ENCODE measurements at places on chromosomes 6 and 20.

DNA sequence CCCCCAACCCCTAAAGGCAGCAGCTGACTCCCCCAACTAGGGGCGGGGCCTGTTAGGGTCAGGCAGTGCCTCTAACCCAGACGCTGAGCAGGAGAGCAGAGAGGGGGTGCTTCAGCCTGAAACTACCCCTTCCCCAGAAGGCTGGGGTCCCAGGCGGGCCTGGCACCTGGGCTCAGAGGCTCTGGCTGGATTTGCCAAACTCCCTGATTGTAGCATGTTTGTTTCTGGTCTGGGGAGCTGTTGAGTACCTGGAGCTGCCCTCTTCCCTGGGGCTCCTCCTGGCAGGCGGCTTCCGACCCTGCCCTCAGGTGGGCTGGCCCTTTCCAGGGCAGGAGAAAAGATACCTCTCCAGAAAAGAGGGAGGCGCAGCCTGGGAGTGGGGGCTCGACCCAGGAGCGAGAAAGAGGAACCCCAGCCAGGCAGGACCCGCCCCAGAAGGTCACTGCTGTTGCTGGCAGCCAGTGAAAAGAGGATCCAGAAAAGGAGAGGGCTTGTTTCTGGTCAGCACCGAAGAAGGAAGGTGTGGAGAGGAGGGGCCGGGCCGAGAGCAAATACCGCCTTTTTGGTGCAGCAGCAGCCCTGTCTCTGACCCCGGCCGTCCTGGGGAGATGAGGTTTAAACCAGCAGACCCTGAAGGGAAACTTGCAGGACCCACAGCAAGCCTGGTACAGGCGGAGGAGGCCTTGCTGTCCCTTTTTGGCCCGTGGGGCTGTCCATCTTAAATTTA lies 810 bp upstream of the ABHD16B start:
- peak; percentile 59 for DNase-seq

- DNase-seq: no peak
Measured at GRCh38 chr20:53050338-53050737, 78.2 kb downstream of the TSHZ2 start.

DNA sequence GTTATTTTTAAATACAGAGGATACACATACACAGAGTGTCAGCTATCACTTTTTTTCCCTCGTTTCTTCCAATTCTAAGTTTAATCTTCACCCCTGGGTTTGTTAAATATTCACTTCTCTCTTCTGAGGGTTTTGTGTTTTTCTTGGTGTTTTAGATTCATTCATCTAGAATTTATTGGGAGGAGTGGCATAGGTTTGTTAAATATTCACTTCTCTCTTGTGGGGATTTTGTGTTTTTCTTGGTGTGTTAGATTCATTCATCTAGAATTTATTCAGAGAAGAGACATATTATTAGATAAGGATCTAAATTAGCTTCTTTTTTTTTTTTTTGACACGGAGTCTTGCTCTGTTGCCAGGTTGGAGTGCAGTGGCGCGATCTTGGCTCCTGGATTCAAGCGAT lies 3.9 kb downstream of the GTF2H5 start:
- no peak for DNase-seq

DNA sequence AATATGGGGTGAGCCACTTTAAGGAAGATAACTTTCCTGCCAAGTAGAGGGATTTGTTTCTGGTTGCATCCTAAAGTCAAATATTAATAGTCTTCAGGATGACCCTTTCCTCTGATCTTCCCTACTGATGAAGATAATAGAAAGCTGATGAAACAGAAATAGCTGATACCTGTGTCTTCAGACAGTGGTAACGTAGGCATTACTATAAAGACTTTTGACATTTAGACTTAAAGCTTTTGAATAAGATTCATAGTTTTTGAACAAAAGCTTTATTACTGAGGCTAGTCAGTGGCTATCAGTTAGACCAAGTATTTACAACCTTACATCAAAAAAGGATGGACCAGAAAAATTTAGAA lies 1.4 kb downstream of the NEDD9 start:
- no peak for DNase-seq

DNA sequence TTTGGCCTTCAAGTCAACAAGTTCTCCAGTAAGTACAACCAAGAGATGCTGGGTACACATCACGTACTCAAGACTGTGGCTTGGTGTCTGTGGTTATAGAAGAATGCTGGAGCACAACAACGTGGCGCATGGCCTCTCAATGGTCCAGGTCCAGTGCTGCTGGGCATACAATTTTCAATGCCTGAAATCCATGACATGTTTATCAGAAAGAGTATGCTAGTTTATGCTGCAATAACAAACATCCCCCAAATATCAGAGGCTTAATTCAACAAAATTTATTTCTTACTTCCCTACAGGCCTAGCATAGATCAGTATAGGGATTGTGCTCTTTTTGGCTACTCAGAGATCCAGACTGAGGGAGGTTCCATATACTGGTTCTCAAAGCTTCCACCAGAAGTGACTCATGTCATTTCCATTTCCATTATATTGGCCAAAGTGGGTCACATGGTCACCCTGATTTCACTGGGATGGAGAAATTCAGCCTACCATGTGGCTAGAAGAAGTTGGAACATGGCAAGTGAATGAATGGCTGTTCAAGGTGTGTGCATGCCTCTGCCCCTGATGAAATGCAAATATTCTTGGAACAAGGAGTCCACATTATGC lies 33.3 kb upstream of the KIF16B start:
- no peak for DNase-seq

- no peak for DNase-seq
Measured at GRCh38 chr20:63325554-63326313, 32.7 kb downstream of the COL20A1 start.

DNA sequence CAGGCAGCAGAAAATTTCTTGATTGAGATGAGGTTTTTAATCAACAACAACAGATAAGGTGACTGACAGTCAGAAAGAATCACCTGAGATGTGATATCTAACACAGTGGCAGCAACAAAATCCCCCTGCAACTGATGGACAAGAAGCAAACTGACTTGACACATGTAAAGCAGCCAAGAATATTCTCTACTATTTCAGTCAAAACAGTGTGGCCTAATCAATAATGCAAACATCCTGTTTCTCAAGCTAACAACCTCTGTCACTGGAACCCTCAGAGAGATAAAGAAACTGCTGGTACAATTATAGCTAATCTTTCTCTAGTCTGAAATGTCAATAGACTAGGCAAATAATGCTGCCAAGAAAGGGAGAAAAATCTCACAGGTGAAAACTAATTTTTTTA lies 4.6 kb upstream of the CGA start:
- no peak for DNase-seq

- no peak for DNase-seq
Measured at GRCh38 chr6:32271429-32271828, 47.6 kb upstream of the NOTCH4 start.

DNA sequence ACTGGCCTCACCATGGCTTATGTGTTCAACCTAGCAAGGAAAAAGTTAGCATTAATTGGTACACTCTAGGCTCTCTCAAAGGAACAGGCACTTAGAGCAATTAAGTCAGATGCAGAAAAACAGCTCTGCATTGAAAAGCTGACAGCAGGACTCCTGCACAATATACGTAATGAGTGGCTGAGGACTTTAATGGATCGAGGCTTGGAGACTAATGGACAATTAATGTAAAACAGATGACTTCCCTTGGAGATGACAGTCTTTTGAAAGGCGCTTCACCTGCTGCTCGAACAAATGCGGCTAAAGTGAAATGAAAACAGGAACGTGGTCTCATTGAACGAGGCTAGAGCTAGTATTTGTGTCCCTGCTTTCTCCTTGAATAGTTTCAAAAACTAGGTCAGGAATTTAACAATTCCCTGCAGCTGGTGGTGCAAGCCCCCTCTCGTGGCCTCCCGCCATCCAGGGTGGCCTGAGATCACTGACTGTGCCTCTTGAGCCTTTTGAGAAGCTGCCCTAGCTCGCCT lies 137.1 kb downstream of the ELOVL4 start:
- no peak for DNase-seq

DNA sequence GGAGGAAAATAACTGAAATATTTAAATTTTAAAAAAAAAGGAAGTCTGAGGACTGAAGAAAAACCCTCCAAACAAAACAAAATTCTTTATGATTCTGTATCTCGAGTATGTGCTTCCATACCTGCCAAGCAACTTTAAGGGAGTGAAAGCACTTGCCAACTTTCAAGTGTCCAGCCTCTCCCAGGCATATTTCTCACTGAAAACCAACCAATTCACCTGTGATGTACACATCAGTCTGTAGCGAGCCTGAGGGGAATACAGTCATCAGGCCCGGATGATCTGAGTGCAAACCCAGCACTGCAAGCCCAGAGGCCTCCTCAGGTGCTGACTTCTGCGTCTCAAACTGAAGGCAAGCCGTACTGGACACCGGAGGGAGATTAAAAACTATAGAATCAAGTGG lies 164.8 kb upstream of the NT5E start:
- no peak for DNase-seq

GRCh38 chr20:47576516-47577033 lies 74.9 kb downstream of the NCOA3 start:
- peak; percentile 22 for DNase-seq

GRCh38 chr20:44118185-44119033 lies 68.6 kb downstream of the JPH2 start:
- no peak for DNase-seq

DNA sequence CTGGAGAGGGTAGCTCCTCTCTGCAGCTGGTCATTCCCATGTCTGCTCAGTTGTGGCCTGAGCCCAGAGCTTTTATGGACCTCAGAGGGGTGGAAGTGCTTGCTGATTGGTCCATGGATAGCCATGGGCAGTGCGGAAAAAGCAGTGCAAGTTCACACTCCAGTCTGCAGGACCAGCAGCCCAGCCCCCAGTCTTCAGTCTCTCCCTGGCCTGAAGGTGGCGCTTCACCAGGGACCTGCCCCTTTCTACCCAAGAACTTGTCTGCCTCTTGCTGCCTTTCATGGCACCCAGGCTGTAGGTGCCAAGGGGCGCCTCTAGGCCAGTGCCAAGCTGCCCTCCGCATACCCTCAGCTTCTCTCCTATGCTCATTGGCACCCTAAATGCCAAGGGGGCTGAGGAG lies 91.0 kb downstream of the TBXT start:
- DNase-seq: no peak

GRCh38 chr6:133991096-133991593 lies 38.1 kb downstream of the TBPL1 start:
- DNase-seq: no peak

- no peak for DNase-seq
Measured at GRCh38 chr6:9504191-9504590, 910.7 kb downstream of the TFAP2A start.

GRCh38 chr6:152086223-152086873 lies 278.9 kb downstream of the ESR1 start:
- DNase-seq: no peak

DNA sequence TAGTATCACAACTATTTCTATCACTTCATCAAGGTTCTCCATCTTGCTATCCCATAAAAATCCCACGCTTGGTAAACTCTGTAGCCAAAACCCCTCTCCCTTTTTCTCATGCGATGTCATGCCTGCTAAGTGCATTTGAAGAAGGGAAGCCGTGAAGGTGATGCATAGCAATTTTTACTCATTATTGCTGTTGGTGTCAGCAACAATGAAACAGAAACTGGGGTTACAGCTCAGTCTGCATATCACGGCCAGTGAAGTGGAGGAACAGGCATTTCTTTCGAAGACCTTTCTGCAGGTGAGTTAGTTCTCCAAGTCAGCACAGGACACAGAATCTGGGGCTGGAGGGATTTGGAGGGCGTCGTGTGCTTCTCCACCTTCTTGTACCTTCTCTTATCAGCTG lies 5.8 kb downstream of the UNC93A start:
- no peak for DNase-seq

DNA sequence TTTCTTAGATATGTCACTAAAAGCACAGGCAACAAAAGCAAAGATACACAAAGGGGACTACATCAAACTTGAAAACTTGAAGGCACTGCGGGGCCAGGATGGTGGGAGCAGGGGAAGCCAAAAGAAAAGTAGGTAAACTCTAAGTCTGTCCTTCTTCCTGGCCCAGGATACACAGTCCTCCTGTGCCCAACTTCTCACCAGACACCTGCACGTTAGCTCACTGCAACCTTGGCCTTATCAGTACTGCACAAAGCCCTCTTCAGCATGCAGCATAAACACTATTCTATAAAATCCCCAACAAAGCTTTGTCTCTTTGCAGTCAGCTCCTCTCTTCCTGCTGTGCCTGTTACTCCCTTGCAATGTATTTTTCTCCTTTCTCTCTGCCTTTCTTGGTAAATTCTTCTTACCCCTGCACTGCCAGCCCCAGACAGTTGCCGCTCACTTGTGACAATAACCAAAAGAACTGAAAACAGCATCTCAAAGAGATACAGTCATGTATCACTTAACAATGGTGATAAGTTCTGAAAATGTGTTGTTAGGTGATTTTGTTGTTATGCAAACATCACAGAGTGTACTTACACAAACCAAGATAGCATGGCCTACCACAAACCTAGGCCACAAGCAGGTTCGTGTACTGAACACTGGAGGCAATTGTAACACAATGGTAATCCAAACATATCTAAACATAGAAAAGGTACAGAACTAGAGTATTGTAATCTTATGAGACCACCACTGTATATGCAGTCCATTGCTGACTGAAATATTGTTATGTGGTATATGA lies 51.2 kb downstream of the NINL start:
- DNase-seq: no peak

GRCh38 chr6:166633732-166634535 lies 6.9 kb upstream of the RPS6KA2 start:
- no peak for DNase-seq

DNA sequence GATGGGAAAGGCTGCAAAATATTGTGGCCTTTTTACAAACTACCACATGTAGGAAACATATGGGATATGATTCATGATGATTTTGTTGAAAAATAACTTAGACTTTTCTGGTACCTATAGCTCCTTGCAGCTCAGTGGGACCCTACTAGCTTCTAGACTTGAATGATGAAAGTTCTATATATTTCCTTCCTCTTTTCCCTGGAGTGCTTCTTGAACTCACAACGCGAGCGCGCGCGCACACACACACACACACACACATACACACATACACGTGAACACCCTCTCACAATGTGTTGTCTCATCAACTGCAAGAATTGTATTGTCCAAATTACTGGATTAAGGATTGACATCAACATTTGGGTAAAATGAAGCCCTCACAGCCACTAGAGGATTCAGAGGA lies 61.9 kb downstream of the TOX2 start:
- no peak for DNase-seq

DNA sequence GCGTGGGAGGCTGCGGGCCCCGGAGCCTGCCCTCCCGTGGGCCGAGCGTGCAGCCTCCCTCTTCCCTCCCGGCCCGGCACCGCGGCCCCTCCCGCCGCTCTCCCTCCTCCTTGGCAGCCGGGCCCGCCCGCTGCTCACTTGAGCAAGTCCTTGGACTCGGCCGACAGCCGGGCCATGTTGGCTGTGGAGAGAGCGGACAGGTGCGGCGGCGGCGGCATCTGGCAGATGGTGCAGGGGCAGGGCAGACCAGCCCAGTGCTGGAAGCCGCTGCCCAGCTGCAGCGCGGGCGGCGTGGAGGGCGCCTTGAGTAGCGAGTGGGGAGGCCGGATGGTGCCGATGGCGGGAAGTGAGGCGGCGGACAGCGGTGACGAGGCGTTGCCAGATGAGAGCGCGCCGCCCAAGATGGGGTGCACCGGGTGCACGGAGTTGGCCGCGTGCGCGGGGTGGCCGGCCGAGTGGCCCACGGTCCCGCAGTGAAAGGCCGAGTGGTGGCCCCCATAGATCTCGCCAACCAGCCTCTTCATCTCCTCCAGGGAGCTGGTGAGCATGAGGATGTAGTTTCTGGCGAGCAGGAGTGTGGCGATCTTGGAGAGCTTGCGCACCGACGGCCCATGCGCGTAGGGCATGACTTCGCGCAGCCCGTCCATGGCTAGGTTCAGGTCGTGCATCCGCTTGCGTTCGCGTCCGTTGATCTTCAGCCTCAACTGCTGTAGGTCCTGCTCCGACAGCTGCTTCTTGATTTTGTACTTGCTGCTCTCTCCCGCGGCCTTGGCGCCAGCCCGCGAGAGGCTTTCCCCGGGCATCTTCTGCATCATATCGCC lies 766 bp downstream of the OLIG3 start:
- DNase-seq: no peak

- DNase-seq: no peak
Measured at GRCh38 chr6:136511926-136512325, 38.3 kb downstream of the MAP7 start.

Measured in GDM1 (cell line).